ENCODE measurements at places on chromosomes 11 and 22. TPM values are rescaled to one million over a fixed set of nuclear protein-coding genes. Genes with fewer than 3 reads are reported as not detected.
A peak's percentile ranks its signal among the peaks of the same experiment; 100 is the strongest.

- DNase-seq = no peak
- H3K4me1 ChIP-seq = peaks cover 24% of the 10 kb centered on the region
- peaks cover 3% of the 10 kb centered on the region for H3K36me3 ChIP-seq
- no peak overlapping the region for H3K27ac ChIP-seq
- no peaks in the 10 kb centered on the region for H3K27me3 ChIP-seq
Measured at GRCh38 chr22:44702479-44703198, 635 bp downstream of the PRR5 start.

The SCYL1 gene
- total RNA-seq = 68.0 TPM

GRCh38 chr22:47279746-47280145 lies 517.3 kb downstream of the TBC1D22A start:
- no peaks in the 10 kb centered on the region for H3K27me3 ChIP-seq
- no peak overlapping the region for H3K4me3 ChIP-seq
- H3K27ac ChIP-seq = no peak overlapping the region
- no peaks in the 10 kb centered on the region for H3K4me1 ChIP-seq
- H3K36me3 ChIP-seq = no peaks in the 10 kb centered on the region

DNA sequence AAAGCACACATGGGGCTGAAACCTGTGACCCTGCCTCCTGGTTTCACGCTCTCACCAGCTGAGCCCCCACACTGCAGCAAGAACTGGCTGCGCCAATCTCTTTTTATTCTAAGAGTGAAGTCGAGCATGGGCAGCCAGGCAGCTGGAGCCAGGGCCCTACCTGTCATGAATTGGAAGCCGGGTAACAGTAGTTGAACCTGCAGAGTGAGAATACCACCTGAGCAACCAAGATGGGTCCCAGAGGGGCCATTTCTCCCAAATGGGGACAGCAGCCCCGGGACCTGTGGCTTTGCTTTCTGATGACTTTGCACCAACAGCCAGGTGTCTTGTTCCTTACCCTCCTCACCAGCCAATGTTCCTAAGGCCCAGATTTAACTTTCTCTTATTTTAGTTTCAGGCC lies 178.9 kb downstream of the GRIK4 start:
- H3K27me3 ChIP-seq = peaks cover 29% of the 10 kb centered on the region
- no peak for DNase-seq
- H3K27ac ChIP-seq = no peak overlapping the region
- no peak overlapping the region for H3K4me3 ChIP-seq

GRCh38 chr11:737366-737765 lies 9.9 kb upstream of the TALDO1 start:
- peaks cover 22% of the 10 kb centered on the region for H3K27me3 ChIP-seq
- DNase-seq = no peak
- H3K36me3 ChIP-seq = peaks cover 2% of the 10 kb centered on the region
- H3K27ac ChIP-seq = no peak overlapping the region

DNA sequence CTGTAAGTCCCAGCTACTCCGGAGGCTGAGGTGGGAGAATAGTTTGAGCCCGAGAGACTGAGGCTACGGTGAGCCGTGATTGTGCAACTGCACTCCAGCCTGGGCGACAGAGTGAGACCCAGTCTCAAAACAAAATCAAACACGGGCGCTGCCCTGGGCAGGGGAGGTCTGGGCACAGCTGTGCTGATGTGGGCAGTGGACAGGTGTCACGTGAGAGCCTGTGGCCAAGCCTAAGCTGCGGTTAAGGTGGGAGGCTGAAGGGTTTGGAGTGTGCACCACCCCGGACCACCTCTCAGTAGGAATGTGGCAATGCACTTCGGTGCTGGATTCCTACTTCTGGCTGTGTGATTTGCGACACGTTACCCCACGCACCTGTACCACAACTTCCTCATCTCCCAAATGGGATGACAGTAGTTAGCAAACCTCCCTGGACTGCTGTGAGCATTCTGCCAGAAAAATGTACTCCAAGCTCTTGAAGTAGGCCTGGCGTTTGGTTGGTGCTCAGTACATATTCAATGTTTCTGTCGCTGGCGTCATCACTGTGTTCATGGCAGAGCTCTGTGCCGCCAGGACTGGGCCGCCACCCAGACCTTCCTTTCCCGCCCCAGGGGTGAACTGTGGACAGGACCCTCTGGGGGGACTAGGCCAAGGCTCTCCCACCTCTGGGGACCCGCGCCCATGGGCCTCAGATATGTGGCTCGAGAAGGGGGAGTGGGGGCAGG lies 807 bp upstream of the ZNF74 start:
- no peak for DNase-seq
- peak overlapping the region; percentile 91 for H3K27ac ChIP-seq
- H3K27me3 ChIP-seq = no peaks in the 10 kb centered on the region
- H3K4me1 ChIP-seq = peaks cover 22% of the 10 kb centered on the region
- peaks cover 4% of the 10 kb centered on the region for H3K36me3 ChIP-seq

The INPP5J gene
- total RNA-seq = 0.14 TPM

- no peaks in the 10 kb centered on the region for H3K36me3 ChIP-seq
- no peaks in the 10 kb centered on the region for H3K4me1 ChIP-seq
- DNase-seq = no peak
- no peak overlapping the region for H3K27ac ChIP-seq
- H3K4me3 ChIP-seq = no peak overlapping the region
- peaks cover 29% of the 10 kb centered on the region for H3K27me3 ChIP-seq
Measured at GRCh38 chr11:57175478-57175877, 6.3 kb upstream of the LRRC55 start.

DNA sequence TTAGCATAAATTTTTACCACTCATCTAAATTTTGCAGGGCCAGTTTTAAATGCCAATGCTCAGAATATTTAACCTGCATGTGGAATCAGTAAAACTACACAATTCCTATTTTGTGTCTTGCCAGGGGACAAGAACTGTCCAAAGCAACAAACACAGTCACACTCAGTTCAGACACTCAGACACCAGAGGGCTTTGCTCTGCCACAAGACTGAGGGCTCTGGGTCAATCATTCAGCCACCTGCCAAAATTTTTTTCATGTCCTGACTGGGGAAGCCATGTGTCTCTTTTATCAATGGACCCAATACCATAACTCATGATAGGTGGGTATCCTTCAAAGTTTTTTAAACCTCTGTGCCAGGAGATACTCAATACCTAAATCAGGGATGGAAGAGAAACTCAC lies 304.0 kb upstream of the ANO3 start:
- H3K4me3 ChIP-seq = no peak overlapping the region
- H3K27me3 ChIP-seq = no peaks in the 10 kb centered on the region
- no peaks in the 10 kb centered on the region for H3K4me1 ChIP-seq
- no peaks in the 10 kb centered on the region for H3K36me3 ChIP-seq
- no peak overlapping the region for H3K27ac ChIP-seq

- no peak overlapping the region for H3K27ac ChIP-seq
- peaks cover 4% of the 10 kb centered on the region for H3K36me3 ChIP-seq
- peak; percentile 28 for DNase-seq
- no peaks in the 10 kb centered on the region for H3K27me3 ChIP-seq
- H3K4me1 ChIP-seq = peaks cover 8% of the 10 kb centered on the region
- H3K4me3 ChIP-seq = no peak overlapping the region
Measured at GRCh38 chr22:44214187-44214586, 33.5 kb downstream of the PARVG start.

The OR4A16 gene
- not detected for total RNA-seq

The FDX1 gene
- total RNA-seq = 11.2 TPM

DNA sequence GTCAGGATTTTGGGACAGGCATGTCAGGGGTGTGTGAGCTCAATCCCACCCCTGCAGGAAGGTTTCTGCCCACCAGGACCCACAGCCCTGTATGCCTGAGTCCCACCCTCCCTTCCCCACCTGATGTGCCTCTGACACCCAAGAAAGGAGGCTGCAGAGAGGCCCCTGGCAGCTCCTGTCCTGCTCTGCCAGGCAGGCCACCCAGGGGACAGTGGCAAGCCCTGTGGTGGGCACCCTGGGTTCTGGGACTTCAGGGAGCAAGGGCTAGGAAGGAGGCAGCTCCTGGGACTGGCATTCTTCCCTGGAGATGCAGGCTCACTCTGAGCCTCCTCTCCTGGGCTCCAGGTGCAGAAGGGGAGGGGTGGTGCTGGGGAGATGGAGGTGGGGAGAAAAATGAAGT lies 234.5 kb upstream of the B3GAT1 start:
- no peaks in the 10 kb centered on the region for H3K36me3 ChIP-seq
- H3K4me1 ChIP-seq = no peaks in the 10 kb centered on the region
- peaks cover 11% of the 10 kb centered on the region for H3K27me3 ChIP-seq
